Cardiac muscle cell (in vitro differentiated cells and primary cell): ENCODE measurements at places on chromosomes 5 and 9.

GRCh38 chr9:120783602-120784047, 9.6 kb downstream of the FBXW2 start:
- no peak overlapping the region for H3K27ac ChIP-seq
- DNase-seq = peak; percentile 64
- H3K27me3 ChIP-seq = no peaks in the 10 kb centered on the region

- H3K27ac ChIP-seq = no peak overlapping the region
- H3K4me3 ChIP-seq = no peak overlapping the region
- DNase-seq = peak; percentile 91
Observed at GRCh38 chr5:73892806-73893205, 266.8 kb downstream of the ARHGEF28 start.

DNA sequence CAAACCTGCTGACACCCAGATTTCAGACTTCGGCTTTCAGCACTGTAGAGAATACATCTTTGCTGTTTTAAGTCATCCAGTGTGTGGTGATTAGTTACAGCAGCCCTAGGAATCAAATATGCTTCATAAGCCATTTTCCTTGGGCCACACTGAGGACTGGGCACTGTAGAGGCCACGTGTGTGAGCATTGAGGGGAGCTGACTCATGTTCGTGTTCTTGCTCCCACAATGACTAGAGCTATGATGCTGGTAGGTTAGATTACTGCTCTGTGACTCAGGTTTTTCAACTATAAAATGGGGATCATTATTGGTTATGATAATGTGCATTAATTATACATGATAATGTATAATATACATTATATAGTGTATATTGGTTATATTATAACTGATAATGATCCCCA, 96.5 kb upstream of the PALM2AKAP2 start:
- no peaks in the 10 kb centered on the region for H3K4me1 ChIP-seq
- H3K27me3 ChIP-seq = no peaks in the 10 kb centered on the region
- H3K36me3 ChIP-seq = no peaks in the 10 kb centered on the region
- H3K4me3 ChIP-seq = no peak overlapping the region
- H3K27ac ChIP-seq = no peak overlapping the region
- no peak for DNase-seq

DNA sequence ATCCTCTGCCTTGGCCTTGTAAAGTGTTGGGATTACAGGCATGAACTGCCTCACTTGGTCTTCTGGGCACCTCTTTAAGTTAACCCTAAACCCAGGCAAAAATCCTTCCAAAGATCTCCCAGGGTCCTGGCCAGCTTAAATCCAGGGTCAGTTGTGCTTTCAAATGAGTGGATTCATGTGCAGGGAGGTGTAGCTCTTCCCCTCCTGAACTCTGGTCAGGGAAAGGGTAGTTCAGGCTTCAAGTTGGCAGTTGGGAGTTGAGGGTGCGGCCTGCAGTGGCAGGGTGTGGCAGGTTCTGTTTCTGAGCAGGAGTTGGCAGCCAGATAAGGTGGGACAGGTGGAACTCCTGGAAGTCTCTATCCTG, 3.6 kb downstream of the HNRNPAB start:
- no peak for DNase-seq
- H3K36me3 ChIP-seq = peaks cover 62% of the 10 kb centered on the region
- no peak overlapping the region for H3K4me3 ChIP-seq
- H3K27ac ChIP-seq = peak overlapping the region; percentile 12

- peak overlapping the region; percentile 32 for H3K4me3 ChIP-seq
- no peak overlapping the region for H3K27ac ChIP-seq
- DNase-seq = peak; percentile 39
- no peaks in the 10 kb centered on the region for H3K36me3 ChIP-seq
Observed at GRCh38 chr9:136133191-136133958, 14.7 kb upstream of the TMEM250 start.

DNA sequence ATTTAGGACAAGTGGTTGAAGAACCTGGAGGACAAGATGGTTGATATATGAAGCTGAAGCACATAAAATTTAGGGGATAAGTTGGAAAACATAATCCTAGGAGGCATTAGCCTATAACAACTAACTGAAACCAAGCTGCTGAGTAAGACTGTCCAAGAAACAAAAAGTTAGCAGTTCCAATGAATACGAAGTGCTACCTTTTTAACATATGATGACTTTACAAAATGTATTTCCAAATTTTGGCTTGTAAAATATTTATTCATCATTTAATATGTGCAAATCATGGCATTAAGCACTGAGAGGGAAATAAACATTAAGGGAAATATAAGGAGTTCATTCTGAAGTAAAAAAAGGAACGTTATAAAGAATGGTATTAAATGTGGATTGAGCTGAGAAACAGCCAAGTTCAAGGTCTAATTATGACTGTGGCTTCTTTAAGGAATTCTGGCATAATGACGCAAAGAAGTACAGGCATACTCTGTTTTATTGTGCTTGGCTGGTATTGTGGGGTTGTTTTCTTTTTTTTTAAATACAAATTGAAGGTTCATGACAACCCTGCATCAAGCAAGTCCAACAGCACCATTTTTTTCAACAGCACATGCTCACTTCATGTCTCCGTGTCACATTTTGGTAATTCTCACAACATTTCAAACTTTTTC, 7.7 kb downstream of the RAPGEF6 start:
- peaks cover 3% of the 10 kb centered on the region for H3K4me1 ChIP-seq
- no peaks in the 10 kb centered on the region for H3K27me3 ChIP-seq
- no peak overlapping the region for H3K27ac ChIP-seq
- no peak overlapping the region for H3K4me3 ChIP-seq

- peaks cover 87% of the 10 kb centered on the region for H3K27me3 ChIP-seq
- H3K4me3 ChIP-seq = no peak overlapping the region
- H3K4me1 ChIP-seq = peaks cover 3% of the 10 kb centered on the region
- no peaks in the 10 kb centered on the region for H3K36me3 ChIP-seq
- no peak for DNase-seq
Observed at GRCh38 chr5:88390096-88390441, 121.4 kb upstream of the TMEM161B start.

GRCh38 chr5:150246835-150247234, 42.7 kb downstream of the CAMK2A start:
- peaks cover 56% of the 10 kb centered on the region for H3K4me1 ChIP-seq
- H3K4me3 ChIP-seq = no peak overlapping the region
- no peak for DNase-seq
- H3K27ac ChIP-seq = peak overlapping the region; percentile 90

DNA sequence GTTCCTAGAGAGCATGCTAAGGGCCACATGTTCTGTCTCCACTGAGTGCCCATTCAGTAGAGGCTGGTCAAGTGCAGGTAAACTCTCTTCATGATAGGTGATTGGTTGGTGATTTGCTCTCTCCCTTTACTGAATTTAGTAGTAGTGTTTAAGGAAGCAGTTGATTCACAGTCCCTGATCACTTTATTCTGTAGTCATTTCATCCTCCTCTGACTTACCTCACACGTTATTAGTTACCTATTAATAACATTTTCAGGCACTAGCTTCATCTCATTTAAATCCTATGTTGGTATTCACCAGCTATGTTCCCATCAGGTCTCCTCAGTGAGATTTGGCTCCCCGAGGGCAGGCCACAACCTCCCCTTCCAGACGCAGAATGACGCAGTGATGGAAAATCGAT, 51.9 kb downstream of the ERAP1 start:
- H3K4me3 ChIP-seq = no peak overlapping the region
- H3K27ac ChIP-seq = no peak overlapping the region
- H3K36me3 ChIP-seq = peaks cover 41% of the 10 kb centered on the region
- no peak for DNase-seq
- H3K4me1 ChIP-seq = no peaks in the 10 kb centered on the region

GRCh38 chr9:15469862-15470261, 40.9 kb downstream of the PSIP1 start:
- DNase-seq = no peak
- no peaks in the 10 kb centered on the region for H3K4me1 ChIP-seq
- H3K27ac ChIP-seq = no peak overlapping the region
- H3K27me3 ChIP-seq = no peaks in the 10 kb centered on the region
- H3K36me3 ChIP-seq = peaks cover 59% of the 10 kb centered on the region
- H3K4me3 ChIP-seq = no peak overlapping the region

DNA sequence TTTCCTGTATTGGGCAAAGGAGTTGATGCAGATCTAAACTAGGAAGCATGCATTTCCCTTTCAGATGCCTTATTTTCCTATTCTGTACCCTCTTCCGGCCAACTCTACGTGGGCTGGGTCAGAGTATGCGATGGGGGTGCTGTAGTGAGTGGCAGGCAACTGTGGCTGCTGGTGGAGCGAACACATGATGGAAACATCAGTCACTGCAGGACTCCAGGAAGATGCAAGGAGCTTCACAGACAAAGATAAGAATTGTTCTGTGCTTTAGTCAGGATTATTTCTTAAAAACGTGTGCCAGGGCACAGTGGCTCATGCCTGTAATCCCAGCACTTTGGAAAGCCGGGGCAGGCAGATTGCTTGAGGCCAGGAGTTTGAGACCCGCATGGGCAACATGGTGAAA, 75.1 kb downstream of the PSAT1 start:
- H3K4me3 ChIP-seq = no peak overlapping the region
- no peak overlapping the region for H3K27ac ChIP-seq
- H3K36me3 ChIP-seq = no peaks in the 10 kb centered on the region
- H3K27me3 ChIP-seq = no peaks in the 10 kb centered on the region

GRCh38 chr5:56279979-56280378, 46.8 kb upstream of the ANKRD55 start:
- H3K27me3 ChIP-seq = no peaks in the 10 kb centered on the region
- peak; percentile 89 for DNase-seq
- no peaks in the 10 kb centered on the region for H3K36me3 ChIP-seq
- peaks cover 4% of the 10 kb centered on the region for H3K4me1 ChIP-seq

GRCh38 chr5:89125372-89125771, 242.4 kb upstream of the MEF2C start:
- H3K27me3 ChIP-seq = no peaks in the 10 kb centered on the region
- no peak overlapping the region for H3K4me3 ChIP-seq
- no peak overlapping the region for H3K27ac ChIP-seq

- H3K27me3 ChIP-seq = no peaks in the 10 kb centered on the region
- no peaks in the 10 kb centered on the region for H3K36me3 ChIP-seq
- DNase-seq = no peak
- no peak overlapping the region for H3K27ac ChIP-seq
Observed at GRCh38 chr5:134432174-134432573, 20.5 kb upstream of the CDKN2AIPNL start.

- no peaks in the 10 kb centered on the region for H3K4me1 ChIP-seq
- H3K27ac ChIP-seq = no peak overlapping the region
- H3K27me3 ChIP-seq = no peaks in the 10 kb centered on the region
- no peaks in the 10 kb centered on the region for H3K36me3 ChIP-seq
- no peak overlapping the region for H3K4me3 ChIP-seq
Observed at GRCh38 chr9:103789686-103790085, 304.4 kb upstream of the SMC2 start.

GRCh38 chr5:82277613-82277986, 554 bp downstream of the RPS23 start:
- peaks cover 19% of the 10 kb centered on the region for H3K36me3 ChIP-seq
- no peaks in the 10 kb centered on the region for H3K27me3 ChIP-seq
- H3K4me1 ChIP-seq = peaks cover 5% of the 10 kb centered on the region
- DNase-seq = no peak
- peak overlapping the region; percentile 82 for H3K4me3 ChIP-seq

DNA sequence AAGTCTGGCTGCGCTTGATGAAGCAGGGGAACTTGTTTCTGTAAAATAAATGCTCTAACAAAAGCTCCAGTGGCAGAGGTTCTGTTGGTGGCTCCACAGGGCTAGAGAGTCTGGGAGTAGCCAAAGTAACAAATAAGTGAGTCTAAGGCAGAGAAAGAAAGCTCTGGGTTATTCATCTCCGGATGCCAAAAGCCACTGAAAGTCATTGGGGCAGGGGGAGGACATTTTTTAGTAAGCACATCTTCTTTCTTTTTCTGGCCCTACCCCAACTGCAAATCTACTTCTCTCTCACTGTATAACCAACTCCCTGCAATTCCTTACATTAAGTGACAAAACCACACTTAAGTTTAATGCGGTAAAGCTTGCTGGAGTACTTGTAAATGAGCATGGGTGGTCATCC, 141.6 kb downstream of the INSYN2B start:
- no peaks in the 10 kb centered on the region for H3K27me3 ChIP-seq
- no peaks in the 10 kb centered on the region for H3K36me3 ChIP-seq
- H3K4me3 ChIP-seq = no peak overlapping the region
- H3K4me1 ChIP-seq = no peaks in the 10 kb centered on the region
- no peak overlapping the region for H3K27ac ChIP-seq

DNA sequence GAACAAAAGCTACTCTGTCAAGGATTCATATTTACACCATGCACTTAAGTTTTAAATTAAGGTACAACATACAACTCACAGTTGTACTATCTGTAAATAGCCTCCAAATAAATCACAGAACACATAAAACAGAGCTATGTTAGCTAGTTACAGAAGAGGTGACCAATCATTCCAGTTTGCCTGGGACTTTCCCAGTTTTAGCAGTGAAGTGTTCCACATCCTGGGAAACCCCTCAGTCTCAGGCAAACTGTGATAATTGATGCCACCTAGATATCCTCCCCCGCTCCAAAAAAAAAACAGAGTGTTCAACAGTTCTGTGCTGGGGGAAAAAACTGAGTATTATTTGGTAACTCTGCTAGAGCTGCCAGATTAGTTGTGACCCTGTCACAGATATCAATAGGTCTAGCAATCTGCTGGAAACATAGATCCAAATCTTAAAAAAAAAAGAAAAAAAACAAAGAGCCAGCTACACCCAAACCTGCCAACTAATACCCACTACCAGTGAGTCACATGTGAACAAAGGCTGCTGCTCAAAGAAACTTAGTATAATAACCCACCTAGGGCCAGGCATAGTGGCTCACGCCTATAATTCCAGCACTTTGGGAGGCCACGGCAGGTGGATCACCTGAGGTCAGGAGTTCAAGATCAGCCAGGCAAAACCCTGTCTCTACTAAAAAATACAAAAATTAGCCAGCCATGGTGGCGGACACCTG, 5.7 kb downstream of the TBCA start:
- H3K4me3 ChIP-seq = no peak overlapping the region
- no peaks in the 10 kb centered on the region for H3K27me3 ChIP-seq
- H3K4me1 ChIP-seq = peaks cover 27% of the 10 kb centered on the region
- no peak overlapping the region for H3K27ac ChIP-seq
- H3K36me3 ChIP-seq = peaks cover 6% of the 10 kb centered on the region

- no peak overlapping the region for H3K4me3 ChIP-seq
- H3K4me1 ChIP-seq = peaks cover 4% of the 10 kb centered on the region
- peak; percentile 82 for DNase-seq
- no peak overlapping the region for H3K27ac ChIP-seq
Observed at GRCh38 chr5:911601-912000, 18.9 kb downstream of the TRIP13 start.

GRCh38 chr9:24044576-24044975, 218.5 kb upstream of the ELAVL2 start:
- no peak overlapping the region for H3K4me3 ChIP-seq
- no peak for DNase-seq
- no peaks in the 10 kb centered on the region for H3K36me3 ChIP-seq
- H3K27ac ChIP-seq = no peak overlapping the region
- no peaks in the 10 kb centered on the region for H3K4me1 ChIP-seq

DNA sequence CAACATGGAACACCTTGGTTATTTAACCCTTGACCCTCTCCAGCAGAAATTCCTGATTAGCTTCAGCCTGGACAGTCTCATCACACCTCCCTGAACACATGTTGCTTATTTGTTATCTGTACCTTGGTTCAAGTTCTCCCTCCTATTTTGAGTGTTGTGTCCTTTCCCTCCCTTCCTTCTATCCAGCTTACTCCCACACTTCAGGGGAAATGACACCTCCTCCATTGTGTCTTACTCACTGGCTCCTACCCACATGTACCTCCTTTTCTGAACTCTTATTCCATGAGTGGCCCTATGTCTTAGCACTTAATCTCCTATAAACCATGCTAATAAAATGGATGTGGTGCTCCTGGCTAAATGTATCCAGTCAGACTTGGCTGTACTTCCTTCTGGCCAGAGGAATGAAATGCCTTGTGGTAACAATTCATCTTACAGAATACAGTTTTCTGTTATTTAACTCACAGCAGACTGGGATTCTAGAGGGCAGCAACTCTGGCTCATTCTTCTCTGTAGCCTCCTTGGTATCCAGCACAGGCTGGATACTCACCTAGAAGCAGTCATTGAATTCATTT, 11.2 kb downstream of the LIX1 start:
- H3K36me3 ChIP-seq = peaks cover 8% of the 10 kb centered on the region
- no peaks in the 10 kb centered on the region for H3K27me3 ChIP-seq
- H3K27ac ChIP-seq = peak overlapping the region; percentile 71
- H3K4me3 ChIP-seq = no peak overlapping the region
